ENCODE measurements at places on chromosomes 2 and 18.
A peak's percentile ranks its signal among the peaks of the same experiment; 100 is the strongest.

- DNase-seq: peak; percentile 34
These were observed 56.9 kb downstream of the COL4A4 start for GRCh38 chr2:227106845-227107759.

GRCh38 chr2:150787353-150788093 lies 300.1 kb upstream of the RND3 start:
- no peak for DNase-seq

DNA sequence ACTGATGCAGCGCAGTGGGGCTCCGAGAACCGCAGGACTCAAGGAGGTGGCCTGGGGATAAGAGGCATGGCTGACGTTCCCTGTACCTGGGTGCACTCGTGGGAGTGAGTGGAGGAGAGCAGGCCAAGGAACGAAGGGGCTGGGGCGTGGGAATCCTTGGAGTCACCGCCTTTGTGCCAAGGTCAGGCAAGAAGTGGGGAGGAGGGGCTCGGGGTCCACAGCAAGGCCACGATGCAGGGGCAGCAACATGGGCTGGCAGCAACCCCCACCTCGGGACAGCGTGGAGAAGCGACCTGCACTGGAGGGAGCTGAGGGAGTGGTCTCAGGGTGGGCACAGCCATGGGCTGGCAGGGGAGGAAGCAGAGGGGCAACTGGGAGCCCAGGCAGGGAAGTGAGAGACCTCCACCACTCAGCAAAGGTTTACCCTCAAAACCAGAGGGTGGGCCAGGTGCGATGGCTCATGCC lies 18.6 kb downstream of the ARID5A start:
- no peak for DNase-seq

GRCh38 chr2:85706063-85706462 lies 11.9 kb downstream of the GNLY start:
- DNase-seq: no peak

DNA sequence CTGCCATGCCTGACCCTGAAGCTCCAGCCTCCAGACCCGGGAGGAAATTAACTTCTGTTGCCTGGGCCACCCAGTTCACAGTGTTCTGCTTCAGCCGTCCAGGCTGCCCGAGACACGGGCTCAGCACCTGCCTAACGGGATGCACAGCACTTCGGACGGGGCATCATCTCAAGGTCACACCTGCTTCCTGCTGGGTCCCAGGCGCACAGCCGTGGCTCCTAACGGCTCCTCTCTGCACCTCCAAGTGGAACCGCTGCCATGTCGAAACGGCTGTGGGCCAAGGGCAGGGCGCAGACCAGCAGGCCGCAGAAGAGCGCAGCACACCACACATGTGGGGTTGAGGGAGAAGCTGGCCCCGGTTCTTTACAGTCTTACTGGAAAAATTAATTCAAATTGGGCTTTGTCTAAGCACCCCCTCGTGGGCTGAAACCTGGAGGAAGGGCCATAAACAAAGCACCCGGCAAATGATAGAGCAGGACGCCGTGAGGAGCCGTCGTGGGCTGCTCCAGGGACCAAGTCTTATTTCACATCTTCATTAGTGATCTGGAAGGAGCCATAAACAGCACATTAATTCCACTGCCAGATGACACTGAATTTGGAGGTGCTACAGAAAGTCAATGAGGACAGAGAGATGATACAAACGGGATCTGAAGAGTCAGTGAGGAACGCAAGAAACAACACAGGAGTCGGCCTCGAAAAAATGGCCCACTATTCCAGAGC lies 59.6 kb downstream of the EIPR1 start:
- no peak for DNase-seq

DNA sequence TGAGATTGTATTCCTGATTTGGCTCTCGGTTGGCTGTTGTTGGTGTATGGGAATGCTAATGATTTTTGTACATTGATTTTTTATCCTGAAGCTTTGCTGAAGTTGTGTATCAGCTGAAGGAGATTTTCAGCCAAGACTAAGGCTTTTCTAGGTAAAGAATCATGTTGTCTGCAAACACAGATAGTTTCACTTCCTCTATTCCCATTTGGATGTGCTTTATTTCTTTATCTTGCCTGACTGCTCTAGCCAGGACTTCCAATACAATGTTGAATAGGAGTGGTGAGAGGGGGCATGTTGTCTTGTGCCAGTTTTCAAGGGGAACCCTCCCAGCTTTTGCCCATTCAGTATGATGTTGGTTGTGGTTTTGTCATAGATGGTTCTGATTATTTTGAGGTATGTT lies 90.4 kb downstream of the CYP26B1 start:
- no peak for DNase-seq
